ENCODE measurements at places on chromosomes 1 and 21.

- DNase-seq: no peak
Observed at GRCh38 chr1:186152227-186152619, 222.8 kb downstream of the TPR start.

DNA sequence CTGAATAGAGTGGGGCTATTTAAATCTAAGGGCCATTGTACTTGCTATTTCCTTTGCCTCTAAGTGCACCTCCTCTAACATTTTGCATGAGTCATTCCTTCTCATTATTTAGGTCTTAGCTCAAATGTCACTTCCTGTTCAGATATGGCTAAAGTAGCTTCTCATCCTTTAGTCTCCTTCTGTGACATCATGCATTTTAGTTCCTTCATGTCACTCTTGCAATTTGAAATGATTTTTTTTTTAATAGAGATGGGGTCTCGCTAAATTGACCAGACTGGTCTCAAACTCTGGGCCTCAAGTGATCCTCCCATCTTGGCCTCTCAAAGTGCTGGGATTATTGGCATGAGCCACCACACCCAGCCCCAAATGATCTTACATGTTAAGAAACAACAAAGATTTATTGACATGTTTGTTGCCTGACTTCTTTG is 6.6 kb downstream of the TBX19 start:
- DNase-seq: no peak

DNA sequence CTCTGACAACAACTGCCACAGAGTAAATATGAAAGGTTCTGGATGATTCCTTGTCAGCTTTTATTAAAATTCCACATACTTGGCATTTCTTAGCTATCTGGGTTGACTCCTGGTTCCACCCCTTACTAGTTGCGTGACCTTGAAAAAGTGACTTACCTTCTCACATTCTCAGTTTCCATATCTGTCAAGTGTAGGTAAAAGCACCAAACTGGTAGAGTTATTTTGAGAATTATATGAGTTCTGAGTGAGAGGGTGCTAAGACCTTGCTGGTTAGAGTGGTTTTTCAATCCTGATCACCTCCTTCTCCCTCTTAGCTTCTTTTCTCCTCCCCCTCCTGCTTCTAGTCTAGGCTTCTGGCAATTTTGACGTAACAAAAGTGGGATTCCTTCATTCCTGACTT is 83.4 kb upstream of the ABCD3 start:
- DNase-seq: no peak

- DNase-seq: no peak
Observed at GRCh38 chr1:237705462-237705861, 185.3 kb downstream of the ZP4 start.

DNA sequence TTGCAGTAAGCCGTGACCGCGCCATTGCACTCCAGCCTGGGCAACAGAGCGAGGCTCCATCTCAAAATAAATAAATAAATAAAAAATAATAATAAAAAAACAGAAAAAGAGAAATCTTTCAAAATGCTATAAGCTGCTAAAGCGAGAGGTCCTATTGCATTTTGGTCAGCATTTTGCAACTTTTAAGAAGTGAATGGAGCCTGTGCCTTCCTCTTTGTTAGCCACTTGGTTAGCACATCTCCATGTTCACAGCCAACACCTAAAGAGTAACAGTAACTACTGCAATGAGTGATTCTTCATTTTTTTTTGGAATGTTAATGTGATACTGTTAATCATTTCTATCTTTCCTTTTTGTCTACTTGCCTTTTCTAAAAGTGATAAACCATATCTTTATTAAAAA is 80.6 kb downstream of the ERG start:
- no peak for DNase-seq

- no peak for DNase-seq
Observed at GRCh38 chr1:90154711-90155110, 159.8 kb downstream of the ZNF326 start.

DNA sequence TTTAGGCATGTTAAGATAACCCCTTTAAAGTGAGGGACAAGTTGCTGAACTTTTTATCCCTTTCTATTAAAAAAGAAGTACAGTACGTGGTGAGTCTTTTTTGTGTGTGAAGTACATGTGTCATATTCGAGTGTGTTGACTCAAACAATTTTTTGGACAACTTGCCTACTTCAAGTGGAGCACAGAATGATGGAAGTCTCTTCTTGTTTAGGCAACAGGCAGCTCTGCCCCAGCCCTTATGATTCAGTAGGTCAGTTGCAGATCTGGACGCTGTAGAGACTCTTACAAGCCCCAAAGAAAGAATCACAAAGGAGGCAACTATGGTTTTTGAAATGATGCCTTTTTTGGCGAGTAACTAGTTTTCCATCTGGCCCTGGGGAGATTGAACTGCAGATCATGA is 14.4 kb upstream of the ZFP69B start:
- no peak for DNase-seq

DNA sequence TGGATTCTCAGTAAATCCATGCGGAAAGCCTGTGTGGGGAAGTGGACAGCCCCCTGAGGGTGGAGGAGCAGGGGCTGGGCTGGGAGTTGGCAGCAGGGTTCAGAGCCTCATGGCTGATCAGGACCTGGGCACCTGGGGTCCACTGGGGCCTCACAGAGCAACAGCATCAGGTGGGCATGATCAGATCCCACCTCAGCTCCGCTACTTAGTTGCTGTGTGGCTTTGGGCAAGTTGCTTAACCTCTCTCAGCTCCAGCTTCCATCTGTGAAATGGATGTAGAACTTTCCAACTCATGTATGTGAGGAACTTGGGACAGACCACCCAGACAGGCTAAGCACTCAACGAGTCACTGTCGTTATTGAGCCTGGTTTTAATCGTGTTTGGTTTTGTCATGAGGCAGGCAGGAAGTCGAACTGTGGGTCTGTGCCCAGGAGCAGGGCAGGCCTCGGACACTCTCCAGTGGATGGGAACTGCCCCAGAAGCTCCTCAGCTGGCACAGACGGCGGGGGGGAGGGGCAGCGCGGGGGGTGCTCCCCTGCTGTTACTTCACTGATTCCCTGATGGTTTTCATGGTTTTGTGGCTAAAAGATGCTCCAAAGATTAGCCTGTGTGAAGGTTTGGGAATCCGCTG is 155.8 kb upstream of the TMEM51 start:
- DNase-seq: no peak

DNA sequence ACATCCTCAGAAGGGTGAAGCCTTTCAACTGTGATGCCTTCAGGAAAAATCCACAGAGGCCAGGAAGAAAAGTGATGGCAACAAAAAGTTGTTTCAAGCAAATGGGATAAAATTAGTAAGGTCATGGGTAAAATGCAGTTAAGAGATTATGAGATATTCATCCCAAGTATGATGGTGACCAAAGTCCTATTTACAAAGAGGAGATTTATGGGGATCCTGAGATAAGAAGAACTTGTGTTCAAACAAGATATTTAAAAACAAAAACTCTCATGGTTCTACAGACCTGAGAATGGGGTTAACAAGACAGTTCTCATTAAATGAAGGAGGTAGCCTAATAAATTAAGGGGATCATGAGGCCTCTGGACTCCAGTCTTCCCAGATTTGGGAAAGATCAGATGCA is 184.4 kb downstream of the FCRL5 start:
- no peak for DNase-seq

- DNase-seq: no peak
Observed at GRCh38 chr1:98110674-98111073, 189.8 kb upstream of the DPYD start.

DNA sequence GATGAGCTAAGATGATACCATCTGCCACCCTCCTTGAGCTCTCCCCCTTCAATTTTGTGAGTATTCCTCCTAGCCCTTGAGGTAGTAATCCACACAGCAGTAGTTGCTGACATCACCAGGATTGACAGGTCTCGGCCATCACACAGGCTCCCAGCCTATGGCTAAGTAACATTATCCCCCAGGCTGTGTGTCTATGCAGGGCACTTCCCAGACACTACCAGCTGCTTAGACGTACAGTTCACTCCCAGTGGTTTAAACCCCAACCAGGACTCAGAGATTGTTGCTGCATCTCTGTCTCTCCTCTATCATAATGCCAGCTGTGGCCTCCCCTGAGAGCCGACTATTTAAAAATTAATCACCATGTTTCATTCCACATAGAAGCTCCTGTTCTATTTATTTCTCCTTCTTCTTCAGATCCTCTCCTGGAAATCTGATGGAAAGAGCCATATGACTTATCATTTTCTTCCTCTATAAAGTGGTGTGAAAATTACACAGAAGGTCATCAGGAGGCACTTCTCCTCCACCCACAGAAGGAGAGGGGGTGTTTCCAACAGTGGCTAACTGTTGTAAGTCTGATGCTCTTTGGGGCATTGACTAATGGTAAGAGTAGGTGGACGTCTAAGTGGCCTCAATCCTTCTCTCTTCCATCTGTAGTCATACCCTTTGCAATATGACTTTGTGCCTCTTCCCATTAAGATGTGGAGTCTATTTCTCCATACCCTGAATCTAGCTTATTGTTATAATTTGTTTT is 396.3 kb downstream of the SETD4 start:
- DNase-seq: no peak

DNA sequence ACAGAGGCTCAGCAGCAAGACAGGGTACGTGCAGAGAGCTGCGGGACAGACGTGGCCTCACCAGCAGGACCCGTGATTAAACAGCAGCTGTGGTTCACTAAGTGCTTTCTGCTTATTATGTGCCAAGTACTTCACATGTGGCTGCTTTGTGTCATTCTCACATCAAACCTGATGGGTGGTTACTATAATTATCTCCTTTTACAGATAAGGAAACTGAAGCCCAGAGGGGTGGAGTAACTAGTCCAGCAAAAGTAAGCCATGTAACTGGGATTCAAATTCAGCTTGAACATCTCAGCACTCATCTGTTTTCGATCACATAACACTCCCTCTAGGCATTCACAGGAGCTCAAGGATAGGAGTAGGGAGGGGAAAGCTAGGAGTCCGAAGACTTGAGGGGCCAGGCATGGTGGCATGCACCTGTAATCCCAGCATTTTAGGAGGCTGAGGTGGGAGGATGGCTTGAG is 50.8 kb upstream of the CLIC4 start:
- DNase-seq: no peak

DNA sequence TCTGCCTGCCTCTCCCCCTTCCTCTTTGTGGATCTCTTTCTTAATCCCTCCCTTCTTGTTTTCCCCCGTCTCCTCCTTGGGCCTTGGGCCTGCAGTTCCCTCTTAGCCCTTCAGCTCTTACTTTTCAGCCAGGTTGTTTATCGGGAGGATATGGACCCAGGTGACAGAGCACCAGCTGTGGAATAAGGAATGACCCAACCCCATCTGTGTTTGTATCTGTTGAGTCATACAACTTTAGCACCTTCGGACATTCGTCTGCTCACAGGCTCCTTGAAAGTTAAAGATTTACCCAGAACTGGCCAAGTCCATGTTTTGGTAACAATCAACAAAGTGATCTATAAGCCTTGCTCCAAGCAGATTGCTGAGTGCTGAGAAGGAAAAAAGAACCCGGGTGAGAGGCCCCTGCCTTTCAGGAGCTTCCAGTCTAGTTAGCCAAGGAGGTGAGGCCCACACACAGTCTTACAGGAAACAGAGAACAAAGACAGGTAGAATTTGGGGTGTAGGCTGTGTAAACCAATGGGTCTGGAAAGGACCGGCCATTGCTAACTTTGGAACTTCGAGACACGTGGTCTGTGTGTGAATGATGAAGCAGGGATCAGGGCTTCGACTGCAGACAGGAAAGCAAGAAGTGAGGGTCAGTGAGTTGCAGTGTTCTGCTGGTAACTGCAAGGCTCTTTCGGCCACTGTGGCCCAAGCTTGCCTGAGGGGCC is 66.7 kb upstream of the F3 start:
- DNase-seq: no peak

DNA sequence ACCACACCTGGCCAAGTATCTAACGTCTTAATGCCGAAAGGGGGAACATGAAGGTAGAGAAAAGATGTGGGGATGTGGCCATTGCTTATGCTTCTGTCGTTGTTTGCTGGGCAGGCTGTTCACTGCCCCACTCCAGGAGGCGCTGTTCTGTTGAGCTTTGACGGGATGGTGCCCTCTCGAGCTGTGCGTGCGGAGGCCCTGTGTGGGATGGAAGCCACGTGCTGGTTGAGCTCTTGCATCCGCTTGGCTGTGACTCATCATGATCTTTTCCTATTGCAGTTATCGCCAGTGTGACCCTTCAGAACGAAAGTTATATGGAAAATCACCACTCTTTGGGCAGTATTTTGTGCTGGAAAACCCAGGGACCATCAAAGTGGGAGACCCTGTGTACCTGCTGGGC is 26.3 kb downstream of the MTARC1 start:
- DNase-seq: no peak

Measured in brain pericyte (primary cell).